ENCODE measurements at places on chromosomes 2 and 18. TPM values are rescaled to one million over a fixed set of nuclear protein-coding genes. Genes with fewer than 3 reads are reported as not detected.

DNA sequence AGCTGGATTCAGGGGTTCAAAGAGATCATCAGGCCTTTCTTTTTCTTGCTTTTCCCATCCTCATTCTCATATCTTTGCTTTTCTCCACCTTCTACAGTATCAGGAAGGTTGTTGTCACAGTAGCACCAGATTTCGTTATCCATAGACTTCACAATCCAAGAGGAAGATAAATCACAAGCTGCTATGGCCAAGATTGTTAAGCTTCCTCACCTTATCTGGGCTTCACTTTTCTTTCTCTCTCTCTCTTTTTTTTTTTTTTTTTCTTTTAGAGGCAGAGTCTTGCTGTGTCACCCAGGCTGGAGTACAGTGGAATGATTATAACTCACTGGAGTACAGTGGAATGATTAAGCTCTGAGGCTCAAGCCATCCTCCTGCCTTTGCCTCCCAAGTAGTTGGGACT, 93.5 kb downstream of the TTC27 start:
- no peak for DNase-seq

Gene DNER
- not detected for total RNA-seq

Gene KCNJ3
- not detected for total RNA-seq

Gene RGPD5
- total RNA-seq = 111 TPM

Gene LOXHD1
- total RNA-seq = 0.08 TPM

Gene LBH
- 537 TPM for total RNA-seq
